ENCODE measurements at places on chromosomes 7 and 10.

DNA sequence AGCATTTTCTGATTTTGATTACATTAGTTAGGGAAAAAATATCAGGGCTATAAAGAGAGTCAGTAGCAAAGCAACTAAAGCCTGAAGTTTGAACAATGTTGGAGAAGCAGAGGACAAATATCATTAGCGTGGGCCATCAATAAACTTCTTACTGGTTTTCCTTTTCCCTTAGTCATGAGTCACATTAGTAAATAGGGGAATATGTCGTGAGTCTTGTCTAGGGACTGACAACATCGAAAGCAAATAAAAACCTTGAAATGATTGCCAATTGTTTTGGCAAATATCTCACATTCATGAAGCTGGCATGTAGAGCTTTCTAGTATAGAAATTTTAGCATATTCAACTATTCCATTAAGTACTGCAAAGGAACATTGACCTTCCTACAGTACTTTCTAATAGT is 806.0 kb upstream of the SORCS1 start:
- no peak for DNase-seq

DNA sequence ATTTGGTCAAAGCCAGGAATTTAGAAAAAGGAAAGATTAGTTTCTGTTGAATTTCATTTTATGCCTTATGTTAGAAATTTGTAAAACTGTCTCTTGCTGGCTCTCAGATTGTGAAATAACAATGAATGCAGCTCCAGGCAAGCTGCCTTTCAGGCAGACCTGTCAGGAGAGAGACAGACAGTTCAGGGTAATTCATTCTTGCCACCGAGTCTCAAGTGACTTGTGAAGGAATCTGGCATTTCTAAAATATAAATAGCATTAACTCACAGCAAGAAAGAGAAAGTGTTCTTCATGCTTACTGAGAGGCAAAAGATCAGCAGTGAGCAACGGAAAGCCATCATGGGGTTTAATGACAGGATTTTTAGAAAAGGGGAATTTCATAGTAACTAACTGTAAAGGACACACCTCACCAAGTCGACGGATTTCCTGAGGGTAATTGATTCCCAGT is 442.3 kb upstream of the AKR1E2 start:
- no peak for DNase-seq

DNA sequence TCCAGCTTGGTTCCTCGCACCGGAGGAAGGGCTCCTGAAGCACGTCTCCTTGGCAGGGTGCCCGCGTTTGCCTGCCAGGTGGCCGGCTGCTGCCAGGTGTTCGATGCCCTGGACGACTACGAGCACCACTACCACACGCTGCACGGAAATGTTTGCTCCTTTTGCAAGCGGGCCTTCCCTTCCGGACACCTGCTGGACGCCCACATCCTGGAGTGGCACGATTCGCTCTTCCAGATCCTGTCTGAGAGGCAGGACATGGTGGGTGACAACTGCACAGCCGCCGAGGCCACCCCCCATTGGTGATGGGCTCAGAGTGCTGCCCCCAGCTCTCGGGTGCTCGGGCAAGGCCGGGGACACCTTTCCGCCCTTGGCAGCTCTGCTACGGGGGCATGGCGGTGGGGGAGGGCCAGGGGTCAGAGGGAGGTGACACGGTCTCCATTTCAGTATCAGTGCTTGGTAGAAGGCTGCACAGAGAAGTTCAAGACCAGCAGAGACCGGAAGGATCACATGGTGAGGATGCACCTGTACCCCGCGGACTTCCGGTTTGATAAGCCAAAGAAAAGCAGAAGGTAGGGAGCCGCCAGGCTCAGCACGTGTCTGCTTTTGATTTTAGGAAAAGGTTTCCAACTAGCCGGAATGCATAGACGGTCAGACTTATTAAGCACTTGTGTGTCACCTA is 1.1 kb downstream of the ZNF511 start:
- DNase-seq: no peak

- DNase-seq: no peak
Observed at GRCh38 chr7:71325151-71325550, 193.2 kb downstream of the GALNT17 start.
